ENCODE measurements at places on chromosomes 13 and 19.

DNA sequence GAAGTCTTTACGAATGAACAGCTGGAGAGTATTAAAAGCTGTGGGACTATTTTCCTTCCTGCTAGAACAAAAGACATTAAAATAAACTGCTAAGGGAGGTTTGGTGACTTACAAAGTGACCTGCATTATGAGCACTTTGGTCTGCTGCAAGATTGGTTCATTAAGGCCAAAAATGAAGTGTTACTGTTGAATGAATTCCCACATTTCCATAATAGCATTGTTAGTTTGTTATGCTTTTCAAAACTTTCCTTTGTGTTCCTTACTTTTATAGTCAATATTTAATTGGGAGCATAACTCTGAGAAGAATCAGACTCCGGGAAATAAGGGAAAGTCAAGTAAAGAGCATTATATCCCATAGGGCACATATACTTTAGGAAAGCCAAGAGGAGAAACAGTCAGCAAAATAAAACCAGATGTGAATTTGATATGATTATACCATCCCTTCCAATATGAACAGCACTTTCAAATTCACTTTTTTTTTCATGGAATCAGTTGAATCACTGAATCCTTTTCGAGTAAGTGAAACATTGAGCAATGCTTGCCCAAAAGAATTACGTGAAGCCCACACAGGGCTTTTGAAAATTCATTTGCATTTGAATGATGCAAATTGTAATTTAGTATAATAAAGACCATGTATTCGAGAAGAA is 112.6 kb downstream of the KCTD12 start:
- no peak for DNase-seq

GRCh38 chr13:75224053-75224742 is 257.8 kb downstream of the TBC1D4 start:
- DNase-seq: no peak

DNA sequence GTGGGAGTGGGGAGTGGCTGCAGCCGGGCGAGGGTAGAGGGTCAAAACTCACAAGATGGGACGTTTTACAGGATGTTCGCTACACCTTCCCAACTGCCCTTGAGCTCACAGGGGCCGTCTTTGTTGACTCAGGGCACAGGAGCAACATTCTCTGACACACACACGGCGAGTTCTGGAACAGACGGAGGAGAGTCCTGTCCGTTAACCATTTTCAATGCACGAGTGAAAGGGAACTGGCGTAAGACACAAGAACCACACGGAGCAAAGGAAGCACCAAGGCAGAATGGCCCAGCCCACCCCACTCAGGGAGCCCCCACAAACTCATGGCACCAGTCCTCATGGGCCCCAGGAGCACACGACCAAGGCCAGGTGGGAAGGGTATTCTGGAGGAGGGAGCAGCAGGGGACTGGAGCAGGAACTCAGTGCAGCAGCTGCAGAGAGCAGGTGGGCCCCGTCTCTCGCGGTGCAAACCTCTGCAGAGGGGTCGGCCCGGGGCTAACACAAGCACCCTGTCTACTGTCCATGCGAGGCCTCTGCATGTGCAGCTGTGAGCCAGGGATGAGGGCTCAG is 37.9 kb upstream of the ISYNA1 start:
- no peak for DNase-seq

DNA sequence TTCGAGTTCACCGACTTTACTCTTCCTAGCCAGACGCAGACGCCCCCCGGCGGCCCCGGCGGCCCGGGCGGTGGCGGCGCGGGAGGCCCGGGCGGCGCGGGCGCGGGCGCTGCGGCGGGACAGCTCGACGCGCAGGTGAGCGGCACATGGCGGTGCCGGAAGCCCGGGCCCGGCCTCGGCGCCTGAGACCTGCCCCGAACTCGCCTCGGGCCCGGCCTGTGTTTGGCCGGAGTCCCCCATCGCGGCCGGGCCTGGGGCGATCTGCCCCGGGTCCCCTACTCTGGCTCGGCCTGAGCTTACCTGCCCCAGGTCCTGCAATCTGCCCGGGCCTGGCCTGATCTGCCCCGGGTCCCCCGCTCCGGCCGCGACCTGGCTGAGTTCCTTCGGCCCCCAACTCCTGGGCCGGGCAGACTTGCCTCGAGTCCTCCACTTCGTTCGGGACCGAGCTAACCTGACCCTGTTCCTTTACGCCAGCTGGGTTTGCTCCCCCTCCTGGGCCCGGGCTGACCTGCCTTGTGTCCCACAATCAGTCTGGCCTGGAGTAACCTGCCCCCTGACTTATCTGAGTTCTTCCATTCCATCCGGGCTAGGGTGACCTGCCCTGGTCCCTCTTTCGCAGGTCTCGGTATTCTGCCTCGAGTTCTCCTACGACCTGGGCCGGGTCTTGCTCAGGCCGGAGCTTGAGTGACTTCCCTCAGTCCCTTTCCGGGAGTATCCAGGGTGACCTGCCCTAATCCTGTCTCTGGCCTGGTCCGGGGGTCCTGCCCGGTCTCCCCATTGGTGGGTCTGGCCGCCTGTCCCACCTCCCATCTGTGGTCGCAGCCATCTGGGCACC is 764 bp downstream of the UPF1 start:
- DNase-seq: peak; percentile 46

DNA sequence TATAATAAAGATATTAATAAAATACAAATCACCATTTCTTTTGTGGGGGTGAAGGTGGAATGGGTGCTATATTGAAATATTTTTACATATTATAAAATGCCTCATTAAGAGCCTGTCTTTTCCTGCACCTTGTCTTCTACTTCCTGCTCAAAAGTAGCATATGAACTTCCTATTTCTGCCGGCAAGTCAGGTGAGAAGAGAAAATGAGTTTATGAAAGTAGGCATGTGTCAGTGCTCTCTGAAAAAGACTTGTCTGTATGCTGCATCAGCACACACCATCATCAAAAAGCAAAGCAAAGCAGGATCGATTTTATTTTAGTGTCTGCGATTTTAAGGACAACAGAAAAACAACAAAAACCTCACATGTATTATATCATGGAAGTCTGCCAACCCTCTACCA is 114.2 kb downstream of the RAP2A start:
- DNase-seq: no peak

- DNase-seq: no peak
Measured at GRCh38 chr19:33348301-33349010, 25.1 kb upstream of the CEBPG start.

- DNase-seq: no peak
Measured at GRCh38 chr19:58364146-58364545, 1.6 kb upstream of the ZNF497 start.

- DNase-seq: peak; percentile 25
Measured at GRCh38 chr13:26785838-26786630, 25.4 kb upstream of the GPR12 start.

- DNase-seq: peak; percentile 94
Measured at GRCh38 chr19:19032420-19033175, 719 bp downstream of the SUGP2 start.

GRCh38 chr19:55675661-55676354 is 782 bp downstream of the EPN1 start:
- no peak for DNase-seq
